WERI-Rb-1 (cell line): ENCODE measurements at places on chromosomes 2 and 18.

GRCh38 chr2:112636605-112637288, 9.0 kb upstream of the SLC20A1 start:
- DNase-seq: no peak

DNA sequence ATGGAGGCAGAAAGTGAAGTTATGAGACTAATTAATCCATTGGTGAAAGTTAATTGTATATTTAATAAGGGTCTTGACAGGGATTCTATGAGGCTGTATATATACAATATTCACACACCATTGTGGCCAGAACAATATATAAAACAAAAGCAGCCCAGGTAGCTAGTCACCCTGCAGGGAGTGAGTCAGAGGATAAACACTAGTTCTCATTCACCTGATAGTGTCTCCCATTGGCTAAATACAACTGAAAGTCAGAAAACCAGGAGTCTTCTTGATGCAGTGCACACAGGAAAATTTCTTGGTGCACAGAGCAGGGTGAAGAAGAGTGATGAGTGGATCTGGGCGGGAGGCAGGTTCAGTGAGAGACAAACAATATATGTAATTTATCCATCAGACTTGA, 465.2 kb downstream of the ERBB4 start:
- DNase-seq: no peak

DNA sequence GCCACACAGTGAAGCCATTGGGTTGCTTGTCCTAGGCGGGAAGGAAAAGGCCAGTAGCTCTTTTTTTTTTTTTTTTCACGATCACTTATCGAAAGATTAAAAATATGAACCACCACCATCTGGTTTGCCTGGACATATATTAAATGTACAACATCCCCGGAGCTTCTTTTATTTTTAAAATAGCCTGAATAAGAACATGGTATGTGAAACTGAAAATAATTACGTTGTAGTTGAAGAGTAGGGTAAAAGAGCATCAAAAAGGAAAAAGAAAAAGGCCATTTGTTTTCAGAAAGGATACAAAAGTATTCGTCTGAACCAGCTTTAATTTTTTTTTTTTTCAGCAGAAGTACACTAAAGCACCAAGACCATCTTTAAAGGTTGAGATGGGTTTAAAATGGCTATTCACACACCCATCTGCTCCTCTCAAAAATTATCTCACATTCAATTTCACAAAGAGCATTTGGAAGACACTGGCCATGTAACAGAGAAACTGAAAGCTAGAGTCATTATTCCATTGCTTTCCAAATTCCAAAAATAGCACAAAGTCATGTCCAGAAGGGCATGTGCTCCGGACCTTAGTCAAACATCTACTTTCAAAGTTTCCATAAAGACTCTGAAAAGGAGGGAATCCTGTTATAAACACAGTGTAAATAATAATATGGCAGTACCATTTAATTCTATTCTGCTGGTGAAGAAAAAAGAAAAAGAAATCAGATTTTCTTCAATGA, 82.9 kb downstream of the SCN3A start:
- no peak for DNase-seq

- no peak for DNase-seq
Observed at GRCh38 chr2:158507141-158507540, 50.4 kb downstream of the PKP4 start.
